CD4-positive, alpha-beta T cell treated with Interleukin-10 for 1 hour (primary cell): ENCODE measurements at places on chromosomes 16 and 17.

DNA sequence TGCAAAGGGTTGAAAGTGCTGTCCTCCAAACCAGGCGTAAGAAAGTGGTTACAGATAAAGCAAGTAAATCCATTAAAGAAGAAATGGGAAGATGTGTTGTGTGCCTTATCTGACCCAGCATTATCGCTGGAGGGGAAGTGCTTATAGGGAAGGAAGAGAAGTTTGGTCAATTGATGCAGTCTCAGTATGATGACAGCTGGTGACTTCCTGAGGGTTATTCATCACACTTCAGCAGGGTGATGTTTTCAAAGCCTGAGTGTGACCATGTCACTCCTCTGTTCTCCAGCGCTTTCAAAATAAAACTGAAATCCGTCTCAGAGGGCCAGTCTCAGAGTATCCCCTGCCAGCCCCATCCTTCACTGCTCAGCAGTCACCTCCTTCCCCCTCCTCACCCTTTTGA is 505.4 kb upstream of the RBFOX1 start:
- DNase-seq, result no peak

DNA sequence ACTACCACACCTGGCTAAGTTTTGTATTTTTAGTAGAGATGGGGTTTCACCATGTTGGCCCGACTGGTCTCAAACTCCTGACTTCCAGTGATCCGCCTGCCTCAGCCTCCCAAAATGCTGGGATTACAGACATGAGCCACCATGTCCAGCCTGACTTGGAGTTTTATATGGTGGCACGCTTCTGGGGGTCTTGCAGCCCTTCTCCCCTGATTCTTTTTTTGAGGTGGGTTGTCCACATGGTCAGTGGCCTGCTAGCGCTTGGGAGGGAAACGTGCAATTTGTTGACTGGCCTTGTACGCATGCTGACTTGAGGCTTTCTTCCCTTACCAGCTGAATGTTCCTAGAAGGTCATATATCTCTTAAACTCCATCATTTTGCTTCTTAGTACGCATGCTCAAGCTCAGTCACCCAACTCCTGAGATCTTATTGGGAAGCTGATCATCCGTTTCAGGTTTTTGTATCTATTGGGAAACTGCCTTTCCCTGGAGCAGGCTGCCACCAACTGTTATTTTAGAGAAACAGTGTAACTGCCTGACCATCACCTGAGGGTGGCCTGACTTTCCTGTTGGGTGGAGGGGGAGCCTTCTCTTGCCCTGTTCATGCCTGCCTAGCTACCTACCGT is 13.7 kb upstream of the LDHD start:
- no peak for DNase-seq

- DNase-seq, result no peak
Measured at GRCh38 chr16:14464796-14465195, 165.3 kb downstream of the PARN start.

GRCh38 chr16:68710211-68710610 is 26.9 kb upstream of the CDH1 start:
- DNase-seq, result no peak

DNA sequence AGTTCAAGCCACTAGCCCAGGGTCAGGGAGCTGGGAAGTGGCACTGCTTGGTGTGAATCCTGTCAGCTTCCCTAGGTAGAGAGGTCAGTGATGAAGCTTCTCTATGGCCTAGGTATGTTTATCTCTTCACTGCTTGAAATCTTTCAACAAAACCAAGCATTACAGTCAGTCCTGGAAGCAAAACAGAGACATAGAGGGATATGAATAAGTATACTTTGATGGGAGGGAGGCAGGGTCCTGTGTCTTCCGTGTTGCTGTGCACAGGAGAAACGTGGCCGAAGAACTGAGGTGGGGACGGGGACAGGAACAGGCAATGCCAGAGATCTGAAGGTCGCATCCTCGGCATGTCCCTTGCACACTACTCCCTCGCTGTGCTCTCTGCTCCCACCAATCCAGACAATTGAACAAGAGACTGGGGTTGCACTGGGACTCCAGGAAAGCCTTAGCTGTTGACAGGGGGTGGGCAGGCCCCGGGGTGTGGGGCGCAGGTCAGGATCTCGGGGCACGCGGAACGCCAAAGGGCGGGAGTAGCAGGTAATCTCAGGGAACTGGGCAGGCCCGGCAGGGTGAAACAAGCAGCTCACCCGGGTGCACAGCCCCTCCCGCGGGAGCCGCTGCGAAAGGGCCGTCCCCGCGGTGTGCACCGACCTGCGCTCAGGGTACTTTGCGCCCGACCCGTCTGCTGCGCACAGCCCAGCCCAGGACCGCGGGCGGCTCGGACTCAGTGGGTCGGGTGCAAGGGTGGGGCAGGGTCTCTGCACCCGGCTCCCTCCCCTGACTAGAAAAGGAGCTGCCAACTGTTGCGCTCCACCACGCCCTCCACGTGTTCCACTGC is at the start of gene MT1H:
Gene MT1H, plus strand, starts transcription at position 810 of the 835 bp plus-strand sequence. CDS start 71 bp downstream, outside the sequence.
- no peak for DNase-seq

GRCh38 chr17:82048571-82048971 is 3.0 kb downstream of the RFNG start:
- DNase-seq, result no peak

DNA sequence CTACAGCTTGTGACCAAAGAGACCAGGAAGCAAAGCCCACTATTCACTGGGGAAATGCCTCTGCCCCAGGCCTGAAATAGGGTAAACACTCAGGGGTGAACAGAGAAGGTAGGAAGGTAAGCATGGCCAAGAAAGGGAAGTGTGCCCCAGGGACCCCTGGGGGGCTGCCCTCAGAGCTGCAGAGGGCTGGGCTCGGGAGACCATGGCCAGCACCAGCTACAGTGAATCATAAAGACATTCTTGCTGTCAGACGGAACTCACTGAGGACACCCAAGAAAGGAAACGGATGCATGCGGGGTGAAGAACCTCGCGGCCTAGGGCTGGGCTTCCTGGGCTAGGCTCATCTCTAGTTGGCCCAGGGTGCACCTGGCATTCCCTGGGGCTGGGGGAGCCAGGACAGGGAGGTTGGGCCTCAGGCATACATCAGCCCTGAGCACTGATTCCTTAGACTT is 9.6 kb downstream of the HIC1 start:
- no peak for DNase-seq

DNA sequence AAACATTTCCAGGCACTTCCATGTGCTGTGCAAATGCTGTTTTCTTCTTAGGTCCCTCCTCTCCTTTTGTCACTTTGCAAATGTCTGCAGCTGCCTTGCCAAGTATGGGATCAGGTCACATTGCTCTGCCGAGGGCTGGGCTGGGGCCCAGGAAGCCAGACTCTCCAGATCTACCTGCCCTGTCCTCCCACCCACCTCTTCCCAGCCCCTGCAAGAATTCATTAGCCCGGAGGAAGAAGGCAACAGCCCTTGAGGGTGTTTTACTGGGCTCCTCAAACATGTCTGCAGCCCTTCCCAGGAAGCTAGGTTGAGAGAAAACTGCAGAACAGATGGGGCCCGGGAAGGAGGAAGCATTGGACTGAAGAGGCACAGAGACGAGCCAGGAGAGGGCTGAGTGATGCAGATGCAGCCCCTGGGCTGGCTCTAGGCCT is 47.1 kb downstream of the WSB1 start:
- no peak for DNase-seq

GRCh38 chr16:73368715-73369114 is 320.8 kb upstream of the ZFHX3 start:
- no peak for DNase-seq

- DNase-seq, result no peak
Measured at GRCh38 chr16:48622456-48623303, 12.7 kb upstream of the N4BP1 start.

GRCh38 chr17:65156185-65156834 is 19.1 kb downstream of the RGS9 start:
- no peak for DNase-seq
